ENCODE measurements at places on chromosomes 6 and 20. TPM values are rescaled to one million over a fixed set of nuclear protein-coding genes. Genes with fewer than 3 reads are reported as not detected.
A peak's percentile ranks its signal among the peaks of the same experiment; 100 is the strongest.

Gene PRICKLE4
- not detected for total RNA-seq

Gene BFSP1
- 4.4 TPM for total RNA-seq

Gene NOTCH4
- 2.0 TPM for total RNA-seq

GRCh38 chr6:77466055-77466450 lies 2.8 kb upstream of the HTR1B start:
- DNase-seq, result peak; percentile 22

DNA sequence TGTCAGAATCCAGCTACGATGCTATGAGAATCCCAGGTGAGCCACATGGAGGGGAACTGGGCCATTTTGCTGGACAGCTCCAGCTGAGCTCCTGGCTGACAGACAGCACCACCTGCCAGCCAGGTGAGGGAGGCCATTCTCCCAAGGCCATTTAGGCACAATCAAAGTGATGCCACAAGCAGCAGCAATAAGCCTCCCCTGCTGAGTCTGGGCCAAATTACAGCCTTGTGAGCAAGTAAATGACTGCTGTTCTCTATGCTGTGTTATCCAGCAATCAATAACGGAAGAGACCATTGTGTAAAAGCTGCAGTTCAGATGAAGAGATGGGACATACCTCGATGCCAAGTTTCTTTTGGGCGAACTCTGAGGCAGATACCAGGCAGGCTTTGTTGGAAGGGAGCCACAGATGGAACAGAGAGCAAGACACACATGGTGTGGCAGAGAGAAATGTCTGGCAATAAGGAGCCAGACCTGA lies 14.0 kb upstream of the SCGN start:
- DNase-seq, result no peak

DNA sequence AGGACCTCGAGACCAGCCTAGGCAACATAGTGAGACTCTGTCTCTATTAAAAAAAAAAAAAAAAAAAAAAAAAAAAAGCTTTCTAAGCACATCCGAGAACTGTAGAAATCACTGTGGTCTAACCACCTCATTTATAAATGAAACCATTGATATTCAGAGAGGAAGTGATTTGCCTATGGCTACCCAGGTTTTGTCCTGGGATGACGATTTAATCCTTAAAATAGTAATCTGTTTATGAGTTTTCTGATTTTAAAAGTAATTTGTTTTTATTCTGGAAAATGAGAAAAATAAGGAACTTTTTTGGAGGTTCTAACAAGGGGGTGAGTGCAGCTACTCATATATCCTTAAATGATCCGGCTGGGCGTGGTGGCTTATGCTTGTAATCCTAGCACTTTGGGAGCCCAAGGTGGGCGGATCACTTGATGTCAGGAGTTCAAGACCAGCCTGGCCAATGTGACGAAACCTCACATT lies 6.5 kb upstream of the BTN3A2 start:
- DNase-seq, result no peak

Gene CDK19
- 6.3 TPM for total RNA-seq

- DNase-seq, result no peak
These were observed 170.2 kb upstream of the PLN start for GRCh38 chr6:118377711-118378414.

GRCh38 chr20:5212907-5213487 lies 86.2 kb downstream of the CDS2 start:
- DNase-seq, result no peak

DNA sequence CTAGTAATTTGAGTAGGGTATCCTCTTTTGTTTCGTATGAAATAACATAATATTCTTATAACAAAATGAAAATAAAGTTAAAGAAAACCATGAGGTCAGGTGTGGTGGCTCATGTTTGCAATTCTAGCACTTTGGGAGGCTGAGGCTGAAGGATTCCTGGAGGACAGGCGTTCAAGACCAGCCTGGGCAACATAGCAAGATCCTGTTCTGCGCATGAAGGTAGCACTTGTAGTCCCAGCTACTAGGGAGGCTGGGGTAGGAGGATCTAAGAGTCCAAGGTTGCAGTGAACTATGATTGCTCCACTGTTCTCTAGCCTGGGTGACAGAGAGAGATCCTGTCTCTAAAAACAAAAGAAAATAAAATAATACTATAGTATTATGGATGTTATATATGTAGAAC lies 145.6 kb downstream of the PDSS2 start:
- DNase-seq, result no peak

- no peak for DNase-seq
These were observed 28.0 kb upstream of the PTGIS start for GRCh38 chr20:49595811-49596561.

GRCh38 chr20:14997791-14998190 lies 660.4 kb upstream of the FLRT3 start:
- peak; percentile 78 for DNase-seq

- no peak for DNase-seq
These were observed 28.5 kb upstream of the SCUBE3 start for GRCh38 chr6:35185302-35185681.

GRCh38 chr20:48754292-48754691 lies 73.5 kb downstream of the PREX1 start:
- no peak for DNase-seq

DNA sequence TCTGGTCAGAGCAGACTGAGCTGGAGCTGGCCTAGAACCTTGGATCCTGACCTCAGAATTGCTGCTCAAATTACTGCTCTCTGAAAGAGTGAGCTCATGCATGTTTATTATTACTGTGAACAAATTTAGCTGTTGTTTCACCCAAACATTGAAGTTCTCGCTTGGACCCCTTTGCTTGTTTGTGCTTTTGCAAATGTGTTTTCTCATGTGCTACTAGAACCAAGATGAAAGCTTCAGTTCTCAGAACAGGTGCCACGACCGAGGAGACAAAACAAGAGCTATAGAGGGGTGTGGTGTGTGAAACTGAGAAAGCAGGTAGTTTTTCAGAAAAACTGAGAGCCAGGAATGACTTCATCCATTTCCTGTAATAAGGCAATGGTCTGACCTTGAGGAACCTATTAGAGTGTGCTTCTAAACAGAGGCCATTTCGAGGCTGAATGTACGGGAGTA lies 50.0 kb upstream of the ESR1 start:
- DNase-seq, result no peak

- DNase-seq, result no peak
These were observed 590 bp downstream of the HIVEP2 start for GRCh38 chr6:142944124-142945048.

- no peak for DNase-seq
These were observed 27.3 kb downstream of the C6orf89 start for GRCh38 chr6:36913082-36913481.

- no peak for DNase-seq
These were observed 120.8 kb downstream of the ARID1B start for GRCh38 chr6:156897907-156898531.

Gene PNLDC1
- total RNA-seq, result not detected
